ENCODE measurements at places on chromosomes 1 and 21. TPM values are rescaled to one million over a fixed set of nuclear protein-coding genes. Genes with fewer than 3 reads are reported as not detected.

- no peak for DNase-seq
These were observed 25.0 kb upstream of the PHTF1 start for GRCh38 chr1:113784104-113784779.

GRCh38 chr1:111274653-111275052 is 16.0 kb upstream of the CHIA start:
- no peak for DNase-seq

GRCh38 chr21:24939291-24939690 is 668.0 kb downstream of the MRPL39 start:
- no peak for DNase-seq

GRCh38 chr1:118169016-118169415 is 16.0 kb downstream of the SPAG17 start:
- DNase-seq = no peak

DNA sequence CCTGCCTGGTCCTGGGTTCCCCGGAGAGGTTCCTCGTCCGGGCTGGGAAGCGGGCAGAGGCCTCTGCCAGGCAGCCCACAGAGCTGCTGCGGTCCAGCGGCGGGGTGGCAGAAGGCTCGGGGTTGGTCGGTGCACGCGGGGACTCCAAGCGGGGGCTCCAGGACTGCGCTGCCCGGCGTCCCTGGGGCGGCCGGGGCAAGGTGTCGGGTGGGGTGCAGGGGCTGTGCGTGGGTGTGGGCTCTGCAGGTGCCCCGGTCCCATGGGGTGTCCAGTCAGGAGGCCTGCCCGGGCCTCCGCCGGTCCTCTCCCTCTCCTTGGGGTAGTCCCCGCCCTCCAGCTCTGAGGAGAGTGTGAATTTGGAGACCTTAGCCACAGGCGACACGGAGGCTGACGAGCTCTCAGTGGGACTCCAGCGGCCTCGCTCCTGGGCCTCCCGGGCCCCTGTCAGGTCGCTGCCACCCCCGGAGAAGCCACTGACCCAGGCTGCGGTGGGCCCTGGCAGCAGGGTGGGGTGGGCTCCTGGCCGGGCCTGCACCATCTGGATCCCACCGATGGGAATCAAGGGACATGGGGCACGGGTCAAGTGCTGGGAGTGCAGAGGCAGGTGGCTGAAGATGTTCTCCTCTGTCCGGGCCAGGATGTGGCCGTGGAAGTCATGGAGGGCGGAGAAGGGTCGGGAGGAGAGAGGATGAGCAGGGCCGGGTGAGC is 26.2 kb upstream of the EDN2 start:
- no peak for DNase-seq

DNA sequence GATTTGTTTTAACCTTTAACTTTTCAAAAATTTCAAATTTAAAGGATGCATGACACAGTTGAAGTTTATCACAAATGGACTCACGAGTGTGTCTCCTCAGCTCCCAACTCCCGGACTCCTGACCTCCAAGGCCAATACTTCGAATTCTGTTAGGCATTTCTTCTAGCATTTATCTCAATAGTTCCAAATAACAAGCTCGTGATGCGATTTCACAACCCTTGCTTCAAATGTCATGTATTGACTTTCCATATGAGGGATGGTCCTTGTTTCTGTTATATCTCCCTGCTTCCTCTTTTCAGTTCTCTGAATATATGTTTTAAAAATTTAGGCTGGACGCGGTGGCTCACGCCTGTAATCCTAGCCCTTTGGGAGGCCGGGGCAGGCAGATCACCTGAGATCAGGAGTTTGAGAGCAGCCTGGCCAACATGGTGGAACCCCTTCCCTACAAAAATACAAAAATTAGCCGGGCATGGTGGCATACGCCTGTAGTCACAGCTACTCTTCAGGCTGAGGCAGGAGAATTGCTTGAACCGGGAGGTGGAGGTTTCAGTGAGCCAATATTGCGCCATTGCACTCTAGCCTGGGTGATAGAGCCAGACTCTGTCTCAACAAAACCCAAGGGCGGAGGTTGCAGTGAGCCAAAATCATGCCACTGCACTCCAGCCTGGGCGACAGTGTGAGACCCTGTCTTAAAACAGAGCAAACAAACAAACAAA is 52.0 kb upstream of the TINAGL1 start:
- no peak for DNase-seq

DNA sequence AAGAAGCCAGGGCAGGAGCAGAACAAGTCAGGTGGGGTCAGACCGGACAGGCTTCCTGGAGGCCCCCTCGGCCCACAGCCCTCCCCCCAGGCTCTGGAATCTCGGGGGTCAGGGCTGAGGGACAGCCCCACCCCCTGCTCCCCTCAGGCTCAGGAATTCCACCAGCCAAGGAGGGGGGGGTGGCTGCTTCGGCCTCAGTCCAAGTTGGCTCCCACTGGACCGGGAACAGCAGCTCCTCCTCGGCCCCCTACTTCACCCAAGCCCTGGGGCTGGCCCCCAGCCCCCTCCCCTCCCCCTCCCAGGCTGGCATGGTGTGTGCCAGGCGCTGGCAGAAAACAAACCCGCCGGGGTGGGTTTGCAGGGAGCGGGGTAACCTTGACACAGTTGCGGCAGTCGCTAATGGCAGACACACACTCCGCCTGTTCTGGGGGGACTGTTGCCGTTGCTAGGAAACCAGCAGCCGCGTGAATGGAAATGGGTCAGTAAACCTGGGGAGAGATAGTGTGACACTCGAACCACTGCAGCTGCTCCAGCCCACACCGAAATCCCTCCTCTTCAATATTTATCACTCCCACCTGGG is 32.4 kb downstream of the AHDC1 start:
- no peak for DNase-seq

The TP73 gene
- not detected for total RNA-seq

DNA sequence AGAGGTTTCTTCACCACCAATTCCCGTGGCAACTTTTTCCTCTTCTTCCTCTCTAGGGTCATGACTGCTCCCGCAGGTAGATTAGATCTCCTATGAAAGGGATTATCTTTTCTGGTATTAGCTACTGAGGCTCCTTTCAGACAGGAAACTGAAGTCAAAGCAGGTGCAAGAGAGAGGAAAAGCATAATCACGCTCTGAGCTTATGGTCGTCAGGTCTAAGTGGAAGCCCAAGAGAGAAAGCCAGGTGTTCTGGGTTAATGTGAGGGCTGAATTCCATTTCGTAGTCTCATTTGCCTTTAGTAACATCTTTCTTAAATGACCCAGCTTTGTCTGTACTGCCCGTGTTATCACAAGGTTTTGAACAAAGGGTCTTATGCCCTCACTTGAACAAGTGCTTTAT is 8.3 kb upstream of the MAP3K21 start:
- no peak for DNase-seq

GRCh38 chr1:107835151-107835670 is 129.8 kb downstream of the VAV3 start:
- no peak for DNase-seq

The LCE1D gene
- total RNA-seq = not detected

- no peak for DNase-seq
These were observed 84.7 kb upstream of the SLC25A33 start for GRCh38 chr1:9454494-9455066.

The SNX7 gene
- 1.6 TPM for total RNA-seq

The CAPN2 gene
- 106 TPM for total RNA-seq

The TCHH gene
- total RNA-seq = 0.04 TPM
